Stomach (tissue), 19 donors: ENCODE measurements at places on chromosomes 7 and 10. TPM values are rescaled to one million over a fixed set of nuclear protein-coding genes. Genes with fewer than 3 reads are reported as not detected.

CALML5 gene
- not detected for total RNA-seq

CYP26A1 gene
- not detected for total RNA-seq

CFAP58 gene
- total RNA-seq = not detected

UTF1 gene
- not detected for total RNA-seq

ZNF804B gene
- total RNA-seq = not detected

METTL27 gene
- total RNA-seq = not detected

CALHM1 gene
- total RNA-seq = not detected

SYT15B gene
- 0.73 TPM for total RNA-seq

TMEM130 gene
- total RNA-seq = not detected

SEMA4G gene
- total RNA-seq = 96.3 TPM

ANKIB1 gene
- 51.6 TPM for total RNA-seq

DNA sequence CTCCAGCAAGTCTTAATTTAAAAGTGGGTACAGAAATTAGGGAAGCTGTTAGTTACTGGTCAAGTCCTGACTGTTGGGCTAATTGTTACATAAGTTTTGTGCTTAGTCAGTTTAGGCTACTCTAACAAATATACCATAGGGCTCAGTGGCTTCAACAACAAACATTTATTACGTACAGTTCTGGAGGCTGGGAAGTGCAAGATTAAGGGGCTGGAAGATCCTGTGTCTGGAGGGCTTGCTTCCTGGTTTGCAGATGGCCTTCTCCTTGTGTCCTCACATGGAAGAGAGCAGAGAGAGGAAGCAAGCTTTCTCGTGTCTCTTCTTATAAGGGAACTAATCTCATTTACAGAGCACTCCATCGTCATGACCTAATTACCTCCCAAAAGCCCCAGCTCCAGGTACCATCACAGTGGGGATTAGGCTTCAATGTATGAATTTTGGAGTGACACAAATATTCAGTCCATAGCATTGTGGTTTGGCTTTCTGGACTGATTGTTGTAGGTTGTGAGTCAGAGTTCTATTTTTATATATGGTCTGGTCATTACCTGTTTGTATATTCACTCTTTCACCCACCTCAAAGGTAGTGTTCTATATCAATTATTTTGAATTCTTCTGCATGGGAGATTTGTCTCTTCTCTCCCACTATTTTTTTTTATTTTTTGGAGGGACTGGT is 17.1 kb downstream of the ST7 start:
- DNase-seq = no peak

- no peak for DNase-seq
These were observed 47.8 kb downstream of the PROSER2 start for GRCh38 chr10:11870900-11871400.

GRCh38 chr7:28149291-28150101 is 31.1 kb downstream of the JAZF1 start:
- no peak for DNase-seq

GRCh38 chr7:69910150-69910549 is 311.9 kb downstream of the AUTS2 start:
- DNase-seq = no peak

GRCh38 chr10:93826355-93826754 is 67.4 kb upstream of the SLC35G1 start:
- DNase-seq = no peak

DNA sequence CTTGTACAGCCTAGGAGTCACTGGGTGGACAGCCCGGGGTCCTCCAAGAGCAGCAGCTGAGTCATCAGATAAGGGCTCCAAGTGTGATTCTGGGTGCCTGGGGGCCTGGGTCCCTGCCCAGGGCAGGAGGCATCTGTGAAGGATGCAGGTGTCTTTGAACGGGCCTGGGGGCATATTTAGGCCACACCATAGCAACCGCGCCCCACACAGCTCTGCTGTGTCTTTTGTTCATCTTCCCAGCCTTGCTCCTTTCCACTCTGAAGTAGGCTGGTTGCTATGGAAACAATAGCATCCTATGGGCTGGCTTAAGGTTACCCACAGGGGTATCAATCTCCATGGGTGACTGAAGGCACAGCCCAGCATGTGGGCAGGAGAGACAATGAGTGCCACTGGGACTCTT is 324.7 kb downstream of the TCERG1L start:
- DNase-seq = no peak

GRCh38 chr10:126940670-126941310 is 35.6 kb downstream of the DOCK1 start:
- no peak for DNase-seq

DNA sequence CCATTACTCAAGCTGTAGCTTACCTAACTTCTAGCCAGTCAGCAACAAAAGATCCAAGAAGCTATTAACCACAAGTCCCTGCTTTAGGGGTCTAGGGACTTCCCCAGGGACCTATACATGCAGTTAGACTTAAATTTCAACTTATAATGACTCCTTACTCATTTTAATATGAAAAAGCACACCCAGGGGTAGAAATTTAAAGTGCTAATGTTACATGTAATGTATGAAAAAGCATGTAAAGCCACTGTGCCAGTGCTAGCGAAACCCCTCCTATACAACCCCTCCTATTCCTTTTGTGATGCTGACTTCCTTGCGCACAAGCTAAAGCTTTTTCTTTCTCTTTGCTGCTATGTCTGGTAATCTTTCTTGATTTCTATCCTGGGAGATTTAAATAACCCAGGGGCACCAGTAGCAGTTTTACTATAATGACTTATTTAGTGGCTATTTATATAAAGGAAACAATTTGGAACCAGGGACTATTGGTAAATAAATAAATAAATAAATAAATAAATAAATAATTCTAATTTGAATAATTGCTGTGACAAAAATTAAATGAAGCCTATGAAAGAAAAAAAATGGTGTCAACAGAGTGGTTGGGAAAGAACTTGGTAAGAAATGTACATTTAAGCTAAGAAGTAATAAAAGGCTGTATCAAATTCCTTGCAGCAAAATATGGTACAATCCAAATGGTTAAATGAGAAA is 110.5 kb upstream of the MAGI2 start:
- no peak for DNase-seq

DNA sequence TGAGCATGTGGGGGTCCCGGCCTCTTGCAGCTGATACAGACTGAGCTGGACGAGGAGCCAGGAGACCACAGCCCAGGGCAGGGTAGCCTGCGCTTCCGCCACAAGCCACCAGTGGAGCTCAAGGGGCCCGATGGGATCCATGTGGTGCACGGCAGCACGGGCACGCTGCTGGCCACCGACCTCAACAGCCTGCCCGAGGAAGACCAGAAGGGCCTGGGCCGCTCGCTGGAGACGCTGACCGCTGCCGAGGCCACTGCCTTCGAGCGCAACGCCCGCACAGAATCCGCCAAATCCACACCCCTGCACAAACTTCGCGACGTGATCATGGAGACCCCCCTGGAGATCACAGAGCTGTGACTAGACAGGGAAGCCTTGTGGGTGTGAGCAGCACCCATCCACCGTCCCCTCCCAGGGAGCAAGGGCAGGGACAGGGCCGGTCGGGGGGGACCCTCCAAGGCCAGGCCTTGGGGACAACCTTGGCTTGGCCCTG is 36.1 kb downstream of the PSAP start:
- no peak for DNase-seq

DNA sequence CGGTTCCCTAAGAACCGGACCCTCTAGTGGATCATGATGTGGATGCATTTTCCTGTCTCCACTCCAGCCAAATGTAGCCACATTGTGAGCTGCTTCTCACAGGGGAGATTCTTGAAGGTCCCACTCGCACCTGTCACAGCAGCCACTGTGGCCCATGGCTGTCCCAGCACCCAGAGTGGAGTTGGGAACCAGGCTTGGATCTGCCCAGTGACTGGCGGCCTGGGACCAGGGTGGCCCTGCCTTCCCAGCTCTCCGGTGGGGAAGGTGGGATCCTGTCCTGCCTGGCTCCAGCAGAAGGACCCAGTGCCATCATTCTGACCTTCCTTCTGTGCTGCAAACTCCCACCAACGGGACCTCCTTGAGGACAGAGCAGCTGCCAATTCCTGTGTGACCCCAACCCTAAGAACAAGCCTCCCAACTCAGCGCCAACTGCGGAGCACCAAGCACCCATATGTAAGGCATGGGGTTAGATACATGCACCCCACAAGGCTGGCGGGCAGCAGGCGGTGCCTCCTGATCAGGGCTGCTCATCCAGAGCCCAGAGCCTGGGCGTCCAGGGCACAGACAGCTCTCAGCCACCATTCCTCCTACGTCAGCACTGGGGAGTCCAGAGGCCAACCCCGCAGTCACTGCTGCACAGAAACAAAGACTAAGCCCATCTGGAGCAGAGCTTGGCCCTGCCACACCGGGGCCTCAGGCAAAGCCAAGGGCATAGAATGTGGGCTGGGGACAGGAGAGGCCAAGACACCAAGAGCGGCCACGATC is 28.8 kb downstream of the EBF3 start:
- no peak for DNase-seq

- no peak for DNase-seq
These were observed 317.4 kb downstream of the KIF20B start for GRCh38 chr10:90018819-90019218.

GRCh38 chr10:28713626-28714352 is 36.5 kb downstream of the BAMBI start:
- no peak for DNase-seq

- peak; percentile 55 for DNase-seq
These were observed 2.0 kb upstream of the KMT2E start for GRCh38 chr7:105011831-105012502.

DNA sequence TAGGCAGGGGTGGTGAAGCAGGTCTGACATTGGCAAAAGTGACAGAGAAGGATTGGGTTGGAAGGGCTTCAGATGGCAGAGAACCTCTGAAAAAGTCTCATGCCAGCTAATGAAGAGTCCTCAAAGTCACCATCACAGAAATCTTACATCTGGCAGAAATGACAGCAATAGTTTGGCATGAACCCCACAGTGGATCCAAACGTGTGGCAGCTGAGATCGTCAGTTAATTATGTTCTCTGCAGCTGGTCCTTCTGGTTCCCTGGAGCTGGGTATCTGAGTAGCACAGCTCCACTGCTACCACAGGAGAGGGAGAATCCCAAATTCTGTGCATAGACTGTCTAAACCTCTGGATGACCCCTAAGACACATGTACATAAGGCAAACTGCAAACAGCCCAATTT is 73.4 kb downstream of the ALOX5 start:
- DNase-seq = no peak

- no peak for DNase-seq
These were observed 707.9 kb downstream of the AUTS2 start for GRCh38 chr7:70306173-70306572.

DNA sequence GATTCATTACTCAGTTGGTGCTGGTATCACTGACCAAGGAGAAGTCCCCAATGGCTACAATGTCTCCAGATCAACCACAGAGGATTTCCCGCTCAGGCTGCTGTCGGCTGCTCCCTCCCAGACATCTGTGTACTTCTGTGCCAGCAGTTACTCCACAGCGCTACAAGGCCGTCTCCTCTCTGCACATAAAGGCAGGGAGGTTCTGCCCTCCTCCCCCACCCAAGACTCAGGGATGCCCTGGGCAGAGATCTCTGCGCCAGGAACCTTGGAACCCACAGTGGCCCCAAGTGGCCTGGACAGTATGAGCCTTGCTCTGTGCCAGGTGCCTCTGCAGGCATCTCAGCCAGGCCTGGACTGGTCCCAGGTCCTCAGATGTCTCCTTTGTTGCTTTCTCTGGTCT is 193.4 kb upstream of the PRSS58 start:
- no peak for DNase-seq

- no peak for DNase-seq
These were observed 20.3 kb downstream of the PPIF start for GRCh38 chr10:79367426-79368189.

DNA sequence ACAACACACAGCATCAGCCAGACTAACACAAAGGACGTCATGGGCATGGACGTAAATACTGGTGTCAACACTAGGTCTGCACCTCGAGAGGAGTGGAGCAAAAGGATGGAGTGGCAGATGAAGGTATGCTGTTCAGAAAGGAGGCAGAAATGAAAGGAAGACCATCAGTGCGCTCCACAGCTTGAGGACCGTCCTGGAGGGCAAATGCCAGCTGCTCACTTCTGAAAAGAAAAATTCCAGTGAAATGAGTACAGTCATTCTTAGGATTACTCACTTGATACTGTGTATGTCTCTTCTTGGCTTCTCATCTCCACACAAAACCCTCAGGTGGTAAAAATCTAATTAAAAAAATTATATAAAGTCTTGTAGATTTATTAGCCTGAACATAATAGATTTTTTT is 44.8 kb downstream of the EGFR start:
- DNase-seq = no peak

GRCh38 chr7:44965441-44965903 is 13.3 kb downstream of the MYO1G start:
- no peak for DNase-seq

- no peak for DNase-seq
These were observed 41.2 kb upstream of the AKR1E2 start for GRCh38 chr10:4784667-4785333.

- no peak for DNase-seq
These were observed 392.2 kb upstream of the GALNT17 start for GRCh38 chr7:70739646-70740210.

- no peak for DNase-seq
These were observed 348.8 kb upstream of the C7orf33 start for GRCh38 chr7:148241700-148242293.

GRCh38 chr10:69446650-69447151 is 4.6 kb upstream of the TSPAN15 start:
- no peak for DNase-seq

- DNase-seq = no peak
These were observed 19.8 kb downstream of the MCMBP start for GRCh38 chr10:119852822-119853221.

GRCh38 chr10:5040781-5041470 is 37.3 kb upstream of the AKR1C2 start:
- DNase-seq = no peak
